ENCODE measurements at places on chromosomes 12 and 14. TPM values are rescaled to one million over a fixed set of nuclear protein-coding genes. Genes with fewer than 3 reads are reported as not detected.

Gene ARHGAP9
- 101 TPM for total RNA-seq

Gene CD163L1
- total RNA-seq, result not detected

Gene BEST3
- total RNA-seq, result not detected

Gene PPFIA2
- not detected for total RNA-seq

Gene CCND2
- total RNA-seq, result 357 TPM

Gene TMCC3
- total RNA-seq, result 0.16 TPM

Gene TAS2R7
- total RNA-seq, result not detected

Gene KRT85
- not detected for total RNA-seq

Gene MYF5
- total RNA-seq, result not detected

Gene GLI1
- 0.73 TPM for total RNA-seq

Gene CFAP251
- 0.65 TPM for total RNA-seq

Gene NRIP2
- total RNA-seq, result not detected

Gene ETFBKMT
- total RNA-seq, result 1.4 TPM

Gene FGD4
- not detected for total RNA-seq

Gene BMP4
- not detected for total RNA-seq

Gene DIO3
- not detected for total RNA-seq

Gene TMBIM6
- 378 TPM for total RNA-seq

Gene CMA1
- total RNA-seq, result not detected

Gene SUOX
- total RNA-seq, result 3.4 TPM

Gene PROX2
- total RNA-seq, result 0.11 TPM

Gene LRP1-AS
- not detected for total RNA-seq

Gene GNB3
- 0.76 TPM for total RNA-seq

Gene RNASE4
- 0.50 TPM for total RNA-seq

Gene RERGL
- not detected for total RNA-seq

Gene TTC9
- 6.4 TPM for total RNA-seq

Gene SLC6A13
- 0.30 TPM for total RNA-seq

Gene B3GNT4
- 2.6 TPM for total RNA-seq

Gene GSG1
- not detected for total RNA-seq

Data from activated CD4-positive, alpha-beta T cell treated with anti-CD3 and anti-CD28 coated beads for 36 hours (primary cell).